ENCODE measurements at places on chromosomes 11 and 22.

- DNase-seq = no peak
Observed at GRCh38 chr22:38153821-38154562, 27.6 kb downstream of the PLA2G6 start.

- DNase-seq = no peak
Observed at GRCh38 chr11:100328626-100329340, 358.3 kb upstream of the ARHGAP42 start.

DNA sequence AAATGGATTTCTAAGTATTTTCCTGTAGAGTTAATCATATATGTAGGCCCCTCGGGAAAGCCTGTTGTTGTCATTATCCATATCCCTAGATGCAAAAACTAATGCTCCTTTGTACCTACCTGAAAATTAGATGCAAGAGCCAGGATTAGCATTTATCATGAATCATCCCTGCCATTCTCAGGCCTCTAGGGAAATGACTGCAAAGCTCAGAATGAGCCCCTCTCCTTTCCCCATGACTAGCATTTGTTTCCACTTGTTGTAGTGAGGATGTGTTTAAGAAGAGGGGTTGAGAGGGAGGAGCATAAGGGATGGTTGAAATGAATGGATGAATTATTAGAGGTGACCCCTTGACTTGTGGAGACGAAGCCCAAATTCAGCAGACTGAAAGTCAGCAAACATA, 537.9 kb downstream of the NTM start:
- DNase-seq = no peak

DNA sequence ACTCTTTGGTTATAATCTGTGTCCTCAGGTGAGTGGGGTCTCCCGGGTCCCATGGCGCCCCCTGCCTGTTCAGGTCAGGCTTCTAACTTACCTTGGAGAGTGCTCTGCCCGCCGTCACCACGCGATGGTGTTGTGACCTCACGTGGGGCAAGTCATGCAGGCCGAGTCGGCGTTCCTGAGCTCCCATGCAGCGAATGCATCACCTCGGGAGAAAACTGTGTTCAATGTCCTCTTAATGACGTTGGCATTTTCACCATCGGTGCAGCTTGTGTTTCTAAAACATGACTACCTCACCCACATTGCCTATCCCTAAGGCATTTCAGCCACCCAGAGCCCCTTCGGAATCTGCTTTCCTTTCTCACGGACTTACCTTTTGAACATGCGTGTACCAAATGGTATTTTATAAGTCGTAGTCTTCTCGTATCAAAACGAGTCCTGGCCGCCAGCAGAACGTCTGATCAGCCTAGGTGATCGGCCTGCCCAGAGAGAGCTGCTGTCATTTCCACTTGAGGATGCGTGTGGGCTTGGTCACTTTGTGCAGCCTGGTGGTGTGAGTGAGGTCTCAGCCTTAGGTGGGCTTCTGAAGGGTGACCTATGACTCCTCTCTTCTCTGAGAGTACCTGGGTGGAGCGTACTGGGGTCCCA, 64.8 kb downstream of the TBC1D22A start:
- DNase-seq = no peak

GRCh38 chr11:74278721-74279161, 32.7 kb downstream of the P4HA3 start:
- peak; percentile 78 for DNase-seq

DNA sequence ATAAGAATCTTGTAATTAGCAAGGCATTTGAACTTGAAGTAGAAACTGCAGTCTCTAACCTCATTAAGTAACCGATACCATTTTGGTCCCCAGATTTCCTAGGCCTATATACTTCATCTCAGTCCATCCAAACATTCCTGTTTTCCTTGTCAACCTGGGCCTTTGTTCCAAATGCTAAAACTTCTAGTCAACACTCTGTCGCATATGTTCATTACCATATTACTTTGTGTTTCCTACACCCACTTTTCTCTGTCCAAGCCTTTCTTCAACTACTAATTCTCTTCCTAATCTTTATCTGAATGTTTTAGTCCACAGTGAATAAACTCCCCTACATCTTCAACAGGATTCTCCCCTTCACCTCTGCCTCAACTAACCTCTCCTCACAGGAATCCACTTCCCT, 31.4 kb downstream of the MTMR2 start:
- DNase-seq = no peak

- DNase-seq = no peak
Observed at GRCh38 chr11:63210111-63210510, 33.3 kb downstream of the SLC22A25 start.

DNA sequence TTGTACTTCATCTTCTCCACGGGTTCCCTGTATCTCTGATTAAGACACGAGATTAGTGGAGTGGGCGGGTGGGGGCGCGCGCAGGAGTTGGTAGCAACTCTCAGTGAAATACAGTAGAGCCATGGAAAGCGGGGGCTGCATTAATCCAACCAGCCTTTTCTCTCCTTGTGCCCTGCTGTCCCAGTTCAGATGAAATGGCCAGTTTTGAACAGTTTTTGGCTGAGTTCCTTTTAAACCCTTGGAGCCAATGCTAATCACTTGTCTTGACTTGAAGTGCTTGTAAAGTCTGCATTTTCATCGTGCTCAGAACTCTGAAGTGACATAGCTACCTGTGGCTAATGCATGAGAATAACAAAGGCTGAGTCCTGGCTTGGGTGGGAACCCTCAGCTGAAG, 734 bp upstream of the TMEM123 start:
- DNase-seq = no peak

DNA sequence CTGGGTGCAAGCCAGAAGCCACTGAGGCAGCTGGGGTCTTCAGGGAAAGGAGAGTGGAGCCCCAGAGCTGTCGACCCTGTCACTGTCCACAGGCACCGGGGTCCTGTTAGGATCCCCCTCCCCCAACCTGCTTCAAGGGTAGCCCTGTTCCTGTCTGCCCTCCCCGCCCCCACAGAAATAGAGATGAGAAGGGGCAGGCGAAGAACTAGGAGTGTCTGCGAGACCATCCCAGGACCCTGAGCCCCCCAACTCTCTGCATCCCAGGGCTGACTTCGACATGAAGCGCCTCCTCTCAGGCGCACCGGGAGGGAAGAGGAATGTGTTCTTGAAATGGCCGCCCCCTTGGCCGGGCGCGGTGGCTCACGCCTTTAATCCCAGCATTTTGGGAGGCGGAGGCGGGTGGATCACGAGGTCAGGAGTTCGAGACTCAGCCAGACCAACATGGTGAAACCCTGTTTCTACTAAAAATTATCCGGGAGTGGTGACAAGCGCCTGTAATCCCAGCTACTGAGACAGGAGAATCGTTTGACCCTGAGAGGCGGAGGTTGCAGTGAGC, 607 bp upstream of the ZNF70 start:
- DNase-seq = no peak

- no peak for DNase-seq
Observed at GRCh38 chr22:47449508-47450270, 687.2 kb downstream of the TBC1D22A start.

GRCh38 chr22:25488244-25489020, 76.0 kb upstream of the GRK3 start:
- DNase-seq = peak; percentile 88

- DNase-seq = peak; percentile 74
Observed at GRCh38 chr11:109960831-109961230, 132.4 kb upstream of the ZC3H12C start.

DNA sequence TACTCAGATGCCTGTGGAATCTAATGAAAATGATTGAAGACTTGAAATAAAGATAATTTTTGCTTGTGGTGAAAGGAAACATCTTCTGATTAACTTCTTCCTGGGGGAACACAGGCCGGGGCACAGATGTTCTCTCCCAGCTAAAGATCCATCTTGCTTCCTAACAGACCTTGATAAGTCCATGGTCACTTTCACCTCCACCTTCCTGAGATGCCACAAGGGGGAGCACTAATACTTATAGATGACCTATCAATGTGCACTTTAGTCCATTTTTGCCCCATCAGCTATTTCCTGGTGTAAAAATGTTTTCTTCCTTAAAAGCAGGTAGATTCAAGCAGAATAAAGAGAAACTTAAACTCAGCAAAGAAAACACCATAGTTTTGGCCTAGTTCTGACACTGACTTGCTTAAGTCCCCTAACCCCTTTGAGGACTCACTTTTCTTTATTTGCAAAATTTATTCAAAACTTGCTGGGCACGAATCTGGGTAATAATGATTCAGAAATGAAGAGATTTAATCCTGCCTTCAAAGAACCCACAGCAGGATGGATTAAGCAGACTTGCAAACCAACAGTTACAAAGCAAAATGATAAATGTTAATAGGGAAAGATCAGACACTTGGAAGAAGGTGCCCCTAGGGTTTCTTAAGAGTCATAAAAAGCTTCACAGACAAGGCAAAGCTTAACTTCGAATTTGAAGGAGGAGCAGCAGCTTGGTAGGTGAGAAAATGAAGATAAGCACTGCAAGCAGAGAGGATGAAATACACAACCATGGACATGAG, 158.7 kb downstream of the RAB38 start:
- peak; percentile 62 for DNase-seq

- no peak for DNase-seq
Observed at GRCh38 chr22:36807627-36808026, 9.2 kb downstream of the PVALB start.

DNA sequence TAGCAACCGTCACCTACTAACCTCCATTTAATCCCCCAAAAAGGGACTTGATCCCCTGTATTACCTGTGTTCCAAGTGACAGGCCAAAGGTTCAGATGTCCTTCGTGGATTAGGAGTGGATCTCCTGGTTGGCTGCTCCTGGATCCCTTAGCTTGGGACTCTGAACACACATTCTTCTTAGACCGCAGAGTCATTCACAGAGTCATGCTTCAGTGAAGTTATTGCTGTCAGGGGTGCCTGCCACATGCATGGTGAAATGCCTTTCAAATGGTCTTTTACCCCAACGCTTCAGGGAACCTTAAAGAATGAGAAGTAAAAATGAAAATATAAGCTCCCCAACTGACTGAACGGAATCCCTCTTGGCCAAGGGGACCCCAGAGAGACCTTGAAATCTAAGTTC, 49.1 kb downstream of the ADAMTS8 start:
- no peak for DNase-seq

DNA sequence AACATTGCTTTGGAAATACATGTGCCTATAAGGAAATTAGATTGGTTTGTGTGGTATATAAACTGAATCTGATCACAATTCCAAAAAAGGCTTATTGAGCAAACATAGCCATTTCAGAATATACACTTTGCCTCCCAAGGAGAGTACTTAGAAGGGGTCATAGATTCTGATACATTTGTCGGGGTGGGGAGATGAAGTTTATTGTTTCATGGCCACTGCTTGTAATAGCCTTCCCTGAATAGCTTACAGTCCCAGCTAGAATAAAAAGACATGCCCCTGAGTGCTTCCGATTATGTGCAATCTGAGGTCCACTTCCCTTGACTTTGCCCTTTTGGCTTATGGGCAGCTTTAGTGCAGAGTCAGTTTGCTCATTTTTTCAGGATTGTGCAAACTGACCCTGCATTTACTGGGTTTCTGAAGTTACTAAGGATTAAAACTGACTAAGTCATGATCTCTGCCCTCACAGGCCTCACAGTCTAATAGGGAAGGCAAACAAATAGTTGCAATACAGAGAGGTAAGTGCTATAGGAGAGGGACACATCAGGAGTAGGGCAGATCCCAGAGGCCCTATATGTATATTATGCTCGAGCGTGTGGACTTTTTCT, 184.2 kb downstream of the BLID start:
- no peak for DNase-seq

- no peak for DNase-seq
Observed at GRCh38 chr11:127110542-127110941, 110.0 kb upstream of the KIRREL3 start.

- no peak for DNase-seq
Observed at GRCh38 chr11:131907371-131907770, 537.0 kb downstream of the NTM start.

GRCh38 chr22:31244046-31244942, 32.2 kb downstream of the LIMK2 start:
- DNase-seq = no peak

DNA sequence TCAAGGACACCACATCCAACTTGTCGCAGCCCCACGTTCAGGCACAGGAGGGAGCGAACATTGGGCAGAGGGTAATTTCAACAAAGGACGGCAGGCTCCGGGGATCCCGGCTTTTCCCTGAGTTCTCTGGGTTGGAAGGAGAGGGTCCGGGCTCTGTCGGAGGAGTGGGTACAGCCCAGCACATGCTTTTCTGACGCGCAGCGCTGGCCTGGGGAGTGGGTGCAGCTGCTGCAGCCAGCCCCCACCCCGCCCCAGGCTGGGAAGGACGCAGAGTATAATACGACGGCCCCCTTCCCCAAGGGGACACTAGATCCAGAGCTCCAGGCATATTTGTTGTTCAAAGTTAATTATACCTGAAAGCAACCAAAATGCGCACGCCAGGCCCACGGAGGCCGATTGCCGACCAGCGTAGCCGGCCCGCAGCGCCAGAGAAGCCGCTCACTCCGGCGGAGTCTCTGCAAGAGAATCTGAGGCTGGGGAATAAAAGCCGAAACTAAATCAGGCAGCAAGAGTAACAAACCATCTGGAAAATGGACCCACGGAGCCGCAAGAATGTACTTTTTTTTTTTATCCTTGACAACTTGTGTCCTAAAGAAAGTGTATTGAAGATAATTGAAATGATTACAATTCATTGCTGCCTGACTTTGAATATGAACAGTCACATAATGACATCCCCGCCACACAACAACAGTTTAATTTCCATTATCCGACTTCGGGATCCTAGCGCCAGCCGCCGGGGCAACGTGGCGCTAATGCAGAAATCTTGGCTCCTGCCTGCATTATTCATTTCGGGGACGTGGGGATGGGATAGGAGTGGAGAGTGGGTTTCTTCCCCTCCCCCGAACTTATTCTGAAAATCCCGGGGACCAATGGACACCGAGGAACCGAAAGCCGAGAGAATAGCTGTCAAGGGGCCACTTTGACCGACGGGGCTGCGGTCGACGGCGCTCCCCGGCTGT, 14.0 kb upstream of the PAX6 start:
- DNase-seq = no peak

GRCh38 chr11:96307776-96308140, 35.2 kb downstream of the MAML2 start:
- peak; percentile 61 for DNase-seq

DNA sequence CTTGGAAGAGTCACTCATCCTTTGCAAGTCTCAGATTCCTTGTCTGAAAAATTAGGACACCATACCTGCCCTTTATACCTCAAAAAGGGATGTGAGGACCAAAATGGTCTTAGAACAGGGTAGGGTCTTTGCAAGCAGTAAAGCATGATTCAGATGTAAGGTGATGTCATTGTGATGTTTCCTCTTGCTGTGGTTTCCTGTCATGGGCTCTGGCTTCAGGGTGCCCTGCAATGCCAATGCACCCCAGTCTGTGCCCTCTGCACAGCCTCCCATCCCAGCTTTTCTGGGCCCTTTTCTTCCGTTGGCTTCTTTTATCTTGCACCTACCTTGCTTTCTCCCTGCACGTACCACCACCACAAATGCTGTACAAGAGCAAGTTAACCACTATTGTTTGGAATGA, 87.8 kb upstream of the NNMT start:
- DNase-seq = no peak

GRCh38 chr11:72840780-72841179, 26.6 kb downstream of the ATG16L2 start:
- no peak for DNase-seq
